ENCODE measurements at places on chromosomes 1 and 21. TPM values are rescaled to one million over a fixed set of nuclear protein-coding genes. Genes with fewer than 3 reads are reported as not detected.

The NR5A2 gene
- 11.7 TPM for total RNA-seq

The SH2D1B gene
- total RNA-seq = not detected

The GNAT2 gene
- not detected for total RNA-seq

The RASSF5 gene
- 1.8 TPM for total RNA-seq

DNA sequence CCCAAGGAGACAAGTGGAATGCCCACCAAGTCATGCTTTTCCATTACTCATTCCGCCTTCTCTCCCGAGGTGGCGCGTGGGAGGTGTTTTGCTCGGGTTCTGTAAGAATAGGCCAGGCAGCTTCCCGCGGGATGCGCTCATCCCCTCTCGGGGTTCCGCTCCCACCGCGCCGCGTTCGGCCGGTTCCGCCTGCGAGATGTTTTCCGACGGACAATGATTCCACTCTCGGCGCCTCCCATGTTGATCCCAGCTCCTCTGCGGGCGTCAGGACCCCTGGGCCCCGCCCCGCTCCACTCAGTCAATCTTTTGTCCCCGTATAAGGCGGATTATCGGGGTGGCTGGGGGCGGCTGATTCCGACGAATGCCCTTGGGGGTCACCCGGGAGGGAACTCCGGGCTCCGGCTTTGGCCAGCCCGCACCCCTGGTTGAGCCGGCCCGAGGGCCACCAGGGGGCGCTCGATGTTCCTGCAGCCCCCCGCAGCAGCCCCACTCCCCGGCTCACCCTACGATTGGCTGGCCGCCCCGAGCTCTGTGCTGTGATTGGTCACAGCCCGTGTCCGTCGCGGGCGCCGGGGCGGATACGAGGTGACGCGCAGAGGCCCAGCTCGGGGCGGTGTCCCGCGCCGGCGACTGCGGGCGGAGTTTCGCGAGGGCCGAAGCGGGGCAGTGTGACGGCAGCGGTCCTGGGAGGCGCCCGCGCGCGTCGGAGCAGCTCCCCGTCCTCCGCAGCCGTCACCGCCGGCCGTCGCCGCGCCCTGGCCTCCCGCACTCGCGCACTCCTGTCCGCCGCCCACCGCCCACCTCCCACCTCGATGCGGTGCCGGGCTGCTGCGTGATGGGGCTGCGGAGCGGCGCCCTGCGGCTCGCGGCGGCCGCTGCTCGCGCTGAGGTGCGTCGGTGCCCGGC is at the start of gene KIF1B:
Gene KIF1B, plus strand, starts transcription at position 666 of the 906 bp plus-strand sequence. CDS start 21,759 bp downstream, outside the sequence.
- peaks cover 4% of the 10 kb centered on the region for H3K4me1 ChIP-seq
- peak; percentile 95 for DNase-seq
- H3K27ac ChIP-seq = peak within 1 kb of the TSS; percentile 72
- H3K36me3 ChIP-seq = no peaks in the 10 kb centered on the region
- no peaks in the 10 kb centered on the region for H3K27me3 ChIP-seq
- H3K4me3 ChIP-seq = peak within 1 kb of the TSS; percentile 93

GRCh38 chr21:44364151-44365053 is 11.0 kb downstream of the TRPM2 start:
- no peaks in the 10 kb centered on the region for H3K27me3 ChIP-seq
- no peak for DNase-seq
- no peaks in the 10 kb centered on the region for H3K36me3 ChIP-seq
- peaks cover 6% of the 10 kb centered on the region for H3K4me1 ChIP-seq

Measured in H1 (cell line).